SW480 (cell line): ENCODE measurements at places on chromosomes 12 and 14.
A peak's percentile ranks its signal among the peaks of the same experiment; 100 is the strongest.

- peak; percentile 97 for DNase-seq
These were observed 57.6 kb downstream of the NCOR2 start for GRCh38 chr12:124509676-124510300.

GRCh38 chr12:24255920-24256665 lies 306.6 kb upstream of the SOX5 start:
- no peak for DNase-seq

- no peak for DNase-seq
These were observed 28.3 kb downstream of the MDM1 start for GRCh38 chr12:68303850-68304249.

GRCh38 chr14:57486767-57487379 lies 6.8 kb downstream of the CCDC198 start:
- peak; percentile 60 for DNase-seq

DNA sequence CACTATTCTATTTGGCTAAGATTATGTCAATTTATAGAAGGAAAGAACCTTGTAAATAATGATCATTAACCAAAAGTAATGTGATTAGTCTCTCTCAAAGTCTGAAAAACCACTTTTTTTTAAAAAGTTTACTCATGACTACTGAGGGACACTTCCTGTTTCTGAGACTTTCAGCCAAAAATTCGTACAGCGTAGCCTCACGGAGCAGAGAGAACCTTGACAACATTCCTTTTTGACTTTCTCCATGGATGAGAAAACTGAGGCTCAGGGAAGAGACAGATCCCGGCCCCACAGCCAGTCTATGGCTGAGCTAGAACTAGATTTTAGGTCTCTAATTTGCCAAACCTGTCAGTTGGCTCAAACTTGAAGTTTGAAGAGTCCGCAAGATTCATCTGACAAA lies 68.2 kb downstream of the DAD1 start:
- DNase-seq, result no peak

- no peak for DNase-seq
These were observed 2.5 kb downstream of the SSPN start for GRCh38 chr12:26197832-26198231.

- DNase-seq, result no peak
These were observed 76.3 kb upstream of the MAP1LC3B2 start for GRCh38 chr12:116482859-116483258.

GRCh38 chr14:101501858-101502615 lies 59.3 kb upstream of the DIO3 start:
- DNase-seq, result no peak

- peak; percentile 1 for DNase-seq
These were observed 198.7 kb upstream of the DCN start for GRCh38 chr12:91381309-91381804.

DNA sequence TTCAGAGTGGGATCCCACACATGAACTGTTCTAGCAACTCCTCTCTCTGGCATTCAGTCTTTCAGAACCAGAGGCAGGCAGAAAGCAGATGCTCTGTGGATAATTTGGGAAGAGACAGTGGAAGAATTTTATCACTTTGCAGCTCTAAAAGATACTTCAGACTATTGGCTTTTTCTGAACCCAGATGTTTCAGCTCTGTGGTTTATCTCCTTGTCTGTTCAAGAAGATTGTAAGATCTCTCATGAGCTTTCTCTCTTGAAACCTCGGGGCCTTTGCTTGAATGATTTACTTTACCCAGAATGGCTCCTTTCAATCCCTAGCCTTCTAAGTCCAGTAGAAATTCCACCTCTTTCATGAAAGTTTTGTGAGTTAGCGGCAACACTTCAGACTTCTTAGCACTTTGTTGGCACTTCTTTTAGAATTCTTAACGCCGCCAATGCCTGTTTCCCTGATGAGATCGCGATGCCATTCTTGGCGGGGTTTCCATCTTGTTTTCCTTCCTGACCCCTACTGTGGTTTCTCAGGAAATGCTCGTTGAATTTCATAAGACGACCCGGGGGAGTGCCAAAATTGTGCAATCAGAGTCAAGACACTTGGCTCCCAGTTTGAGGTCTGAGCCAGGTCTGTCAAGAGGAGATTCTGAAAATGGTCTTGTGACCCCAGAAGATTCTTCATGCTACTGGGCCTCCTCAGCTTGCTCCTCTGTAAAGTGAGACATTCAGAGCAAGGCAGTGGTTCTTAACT lies 107.0 kb upstream of the PRICKLE1 start:
- DNase-seq, result no peak

DNA sequence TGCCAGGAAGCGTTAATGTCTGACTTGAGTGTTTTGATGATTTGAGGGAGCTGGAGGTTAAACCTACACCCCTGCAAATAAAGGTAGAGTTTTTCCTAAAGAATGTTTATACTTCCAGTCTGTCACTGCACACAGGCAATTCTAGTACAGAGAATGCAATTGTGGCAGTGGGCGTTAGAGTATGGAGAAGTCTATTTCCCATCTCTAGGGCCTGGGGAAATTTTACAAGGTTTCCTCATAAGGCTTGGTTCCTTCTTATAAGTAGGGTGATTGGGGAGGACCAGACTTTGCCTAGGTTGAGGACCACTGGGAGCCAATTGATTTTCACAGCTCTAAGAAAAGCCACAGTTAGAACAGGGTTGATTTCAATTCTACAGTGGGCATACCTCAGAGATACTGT lies 44.3 kb downstream of the IFNG start:
- no peak for DNase-seq

GRCh38 chr12:34625116-34625515 lies 602.8 kb downstream of the ALG10 start:
- peak; percentile 40 for DNase-seq

DNA sequence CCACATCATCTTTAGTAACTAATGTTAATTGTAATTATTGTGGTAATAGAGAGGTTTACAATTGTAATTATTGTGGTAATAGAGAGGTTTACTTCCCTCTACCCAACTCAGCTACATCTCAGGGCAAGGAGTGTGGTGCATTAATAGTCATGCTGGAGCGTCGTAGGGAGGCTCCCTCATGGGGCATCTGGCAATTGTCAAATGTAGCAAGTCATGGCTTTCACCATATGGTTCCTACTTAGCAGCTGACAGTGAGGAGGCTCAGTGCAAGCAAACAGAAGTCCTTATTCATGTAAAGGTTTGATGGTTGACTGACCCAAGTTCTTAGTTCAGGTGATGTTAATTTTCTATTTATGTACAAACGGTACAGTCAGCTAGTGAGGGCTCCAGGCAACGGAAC lies 1012.0 kb downstream of the FLRT2 start:
- DNase-seq, result no peak

DNA sequence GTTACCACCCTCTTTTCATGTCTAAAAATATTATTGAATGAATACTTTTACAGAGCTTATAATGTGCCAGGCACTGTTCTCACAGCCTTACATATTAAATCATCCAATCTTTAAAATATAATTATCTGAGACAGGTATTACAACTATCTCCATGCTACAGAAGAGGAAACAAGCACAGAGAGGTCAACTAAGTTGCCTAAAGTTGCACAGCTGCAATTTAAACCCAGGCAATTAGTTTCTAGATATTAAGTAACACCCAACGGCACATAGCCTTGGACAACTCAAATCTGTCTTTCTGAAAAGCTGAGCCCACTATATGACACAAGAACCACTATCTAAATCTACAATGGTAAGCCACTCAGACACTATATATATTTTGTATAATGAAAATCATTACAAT lies 92.6 kb downstream of the SLC2A13 start:
- no peak for DNase-seq

DNA sequence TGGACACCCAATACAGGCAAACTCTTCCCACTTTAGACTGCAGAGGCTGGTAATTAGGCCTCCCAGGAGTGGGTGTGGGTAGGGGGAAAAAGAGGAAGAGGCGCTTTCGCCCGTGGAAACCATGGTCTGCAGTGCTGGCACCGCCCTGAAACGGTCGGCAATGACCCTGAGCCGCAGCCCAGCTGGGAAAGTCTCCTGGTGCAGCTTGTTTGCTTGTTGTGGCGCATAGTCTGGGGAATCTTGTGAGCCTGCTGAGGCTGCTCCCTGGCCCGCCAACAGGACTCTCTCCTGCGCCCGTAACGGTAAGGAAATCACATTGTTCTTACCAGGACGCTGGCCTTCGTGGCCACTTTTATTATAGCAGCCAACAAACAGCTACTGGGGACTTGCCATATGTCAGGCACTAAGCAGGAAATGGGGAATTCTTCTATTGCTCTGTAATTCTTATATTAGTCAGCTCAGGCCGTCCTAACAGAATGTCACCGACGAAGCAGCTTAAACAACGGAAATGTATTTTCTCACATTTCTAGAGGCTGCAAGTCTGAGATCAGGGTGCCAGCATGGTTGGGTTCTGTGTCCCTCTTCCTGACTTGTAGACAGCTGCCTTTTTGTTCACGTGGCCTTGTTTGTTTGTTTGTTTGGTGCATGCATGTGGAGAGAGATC lies 52.5 kb upstream of the RIN3 start:
- no peak for DNase-seq

DNA sequence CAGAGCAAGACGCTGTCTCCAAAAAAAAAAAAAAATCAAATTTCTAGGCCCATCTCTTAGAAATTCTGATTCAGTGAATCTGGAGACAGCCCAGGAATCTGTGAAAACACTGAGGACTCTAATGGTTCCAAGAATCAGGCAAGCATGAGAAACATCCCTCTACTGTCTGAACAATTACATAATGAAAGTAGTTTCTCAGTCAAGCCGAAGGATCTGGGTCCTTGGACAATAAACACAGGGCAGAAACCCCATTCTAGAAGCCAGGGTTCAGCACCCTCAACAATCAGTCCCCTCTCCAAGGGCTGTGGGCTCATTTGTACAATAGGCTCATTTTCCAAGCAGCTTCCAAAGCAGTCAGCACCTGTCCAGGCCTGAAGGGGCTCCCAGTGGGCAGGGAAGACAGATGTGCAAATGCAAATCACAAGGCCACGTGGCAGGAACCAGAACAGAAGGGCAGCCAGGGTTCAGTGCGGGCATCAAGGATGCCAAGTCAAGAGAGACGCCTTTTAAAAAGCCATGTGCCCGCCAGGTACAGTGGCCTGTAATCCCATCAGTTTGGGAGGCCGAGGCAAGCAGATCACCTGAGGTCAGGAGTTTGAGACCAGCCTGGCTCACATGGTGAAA lies 96.1 kb downstream of the KSR2 start:
- DNase-seq, result no peak

DNA sequence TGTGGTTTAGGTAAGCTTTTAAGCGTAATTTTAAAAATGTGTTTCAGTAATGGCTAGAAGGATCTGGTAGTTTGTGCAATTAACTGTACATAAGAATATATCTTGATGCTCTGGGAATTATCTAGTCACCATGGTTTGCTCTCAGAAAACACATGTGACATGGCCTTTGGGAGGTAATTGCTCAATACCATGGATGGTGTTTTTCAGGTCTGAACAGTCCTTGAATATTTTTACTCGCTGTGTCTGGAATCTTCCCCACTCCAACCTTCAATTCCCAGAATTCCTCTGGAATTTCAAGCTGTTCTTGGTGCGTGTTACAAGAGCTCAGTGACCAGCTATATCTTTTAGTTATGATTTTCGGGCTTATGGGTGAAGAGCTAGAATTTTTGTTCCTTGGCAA lies 85.3 kb downstream of the DAAM1 start:
- no peak for DNase-seq

GRCh38 chr12:40672741-40673271 lies 19.4 kb upstream of the CNTN1 start:
- no peak for DNase-seq
